ENCODE measurements at places on chromosomes 6 and 20.

- no peak for DNase-seq
Observed at GRCh38 chr6:18115356-18115755, 7.1 kb downstream of the NHLRC1 start.

GRCh38 chr6:170041526-170041925, 249.4 kb downstream of the DLL1 start:
- DNase-seq = no peak

GRCh38 chr20:5570452-5570851, 179.7 kb upstream of the SHLD1 start:
- no peak for DNase-seq

DNA sequence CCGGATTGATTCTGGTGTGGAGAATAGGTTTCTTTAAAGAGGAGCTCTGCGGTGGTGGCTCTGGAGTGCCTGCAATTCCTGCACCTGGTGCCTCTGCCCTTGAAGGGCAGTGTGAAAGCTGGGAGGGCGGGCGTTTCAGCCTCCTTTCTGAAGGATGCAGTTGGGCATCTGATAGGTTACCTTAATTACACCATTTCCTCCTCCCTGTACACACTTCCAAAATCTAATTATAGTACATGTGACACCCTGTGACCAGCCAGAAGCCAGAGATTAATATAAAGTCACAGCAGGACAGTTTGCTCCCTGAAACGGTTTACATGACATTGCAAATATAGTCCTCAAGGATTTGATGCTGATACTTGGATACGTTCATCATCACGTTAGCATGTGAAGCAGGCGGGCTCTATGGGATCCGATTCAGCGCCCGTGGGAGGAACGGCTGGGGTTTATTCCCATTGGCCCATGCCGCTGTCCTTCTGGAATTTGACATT, 548.2 kb downstream of the QKI start:
- no peak for DNase-seq

- no peak for DNase-seq
Observed at GRCh38 chr6:138188278-138188941, 26.7 kb downstream of the ARFGEF3 start.

DNA sequence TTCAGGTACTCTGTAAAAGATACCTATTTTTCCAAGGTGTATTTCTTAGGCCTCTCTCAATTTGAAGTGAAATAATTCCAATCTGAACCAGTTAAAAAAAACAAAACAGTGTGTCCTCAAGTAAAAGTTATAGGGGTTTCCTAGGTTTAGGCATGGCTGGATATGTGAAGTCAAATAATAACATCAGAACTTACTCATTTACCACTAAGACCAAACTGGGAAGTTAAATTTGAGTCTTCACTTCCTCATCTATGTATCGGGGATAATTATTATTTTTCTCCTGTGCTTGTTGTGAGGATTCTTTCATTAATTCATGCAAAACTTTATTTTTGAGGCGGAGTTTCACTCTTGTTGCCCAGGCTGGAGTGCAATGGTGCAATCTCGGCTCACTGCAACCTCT, 86.2 kb upstream of the PTPRK start:
- DNase-seq = no peak

DNA sequence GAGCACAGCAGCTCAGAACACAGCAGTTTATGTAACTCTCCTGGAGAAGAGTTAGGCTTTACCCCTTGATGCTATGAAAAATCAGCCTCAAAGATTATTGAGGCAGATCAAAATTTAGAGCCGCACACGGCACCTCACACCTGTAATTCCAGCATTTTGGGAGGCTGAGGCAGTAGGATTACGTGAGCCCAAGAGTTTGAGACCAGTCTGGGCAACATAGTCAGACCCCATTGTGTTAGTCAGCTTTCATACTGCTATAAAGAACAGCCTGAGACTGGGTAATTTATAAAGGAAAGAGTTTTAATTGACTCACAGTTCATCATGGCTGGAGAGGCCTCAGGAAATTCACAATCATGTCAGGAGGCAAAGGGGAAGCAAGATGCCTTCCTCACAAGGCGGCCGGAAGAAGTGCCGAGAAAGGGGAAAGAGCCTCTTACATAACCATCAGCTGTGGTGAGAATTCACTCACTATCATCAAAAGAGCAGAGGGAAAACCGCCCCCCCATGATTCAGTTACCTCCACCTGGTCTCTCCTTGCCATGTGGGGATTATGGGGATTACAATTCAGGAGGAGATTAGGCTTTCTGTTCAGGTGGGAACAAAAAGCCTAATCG, 87.7 kb downstream of the SGK1 start:
- no peak for DNase-seq

- DNase-seq = no peak
Observed at GRCh38 chr20:35120012-35120701, 27.0 kb downstream of the EDEM2 start.

DNA sequence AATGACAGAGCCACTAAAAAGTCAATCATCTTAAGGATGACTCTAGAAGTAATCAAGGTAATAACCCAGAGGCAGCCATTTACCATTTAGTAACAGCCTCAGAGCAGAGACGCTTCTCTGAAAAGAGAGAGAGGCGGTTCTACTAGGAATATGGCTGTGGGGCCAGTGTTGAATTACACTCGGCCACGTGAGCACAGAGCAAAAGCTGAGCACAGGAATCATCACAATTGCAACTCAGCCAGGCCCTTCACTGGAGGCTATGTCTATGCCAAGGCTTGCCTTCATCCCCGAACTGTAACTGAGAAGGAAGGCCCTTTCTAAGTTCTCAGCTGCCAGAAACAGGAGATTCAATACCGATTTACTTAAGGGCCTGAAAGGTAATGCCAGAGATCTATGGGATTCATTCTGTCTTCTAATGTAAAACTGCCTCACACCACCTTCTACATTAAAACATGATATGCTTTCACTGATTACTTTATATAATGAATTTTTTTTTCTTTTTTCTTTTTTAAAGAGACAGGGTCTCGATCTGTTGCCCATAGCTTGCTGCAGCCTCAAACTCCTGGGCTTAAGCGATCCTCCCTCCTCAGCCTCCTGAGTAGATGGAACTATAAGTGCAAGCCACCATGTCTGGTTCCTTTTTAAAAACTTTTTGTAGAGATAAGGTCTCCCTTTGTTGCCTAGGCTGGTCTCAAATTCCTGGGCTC, 67.6 kb downstream of the NUDT3 start:
- DNase-seq = no peak

- no peak for DNase-seq
Observed at GRCh38 chr20:10915815-10916214, 242.0 kb upstream of the JAG1 start.

GRCh38 chr20:42530855-42531448, 658.8 kb downstream of the PTPRT start:
- no peak for DNase-seq

DNA sequence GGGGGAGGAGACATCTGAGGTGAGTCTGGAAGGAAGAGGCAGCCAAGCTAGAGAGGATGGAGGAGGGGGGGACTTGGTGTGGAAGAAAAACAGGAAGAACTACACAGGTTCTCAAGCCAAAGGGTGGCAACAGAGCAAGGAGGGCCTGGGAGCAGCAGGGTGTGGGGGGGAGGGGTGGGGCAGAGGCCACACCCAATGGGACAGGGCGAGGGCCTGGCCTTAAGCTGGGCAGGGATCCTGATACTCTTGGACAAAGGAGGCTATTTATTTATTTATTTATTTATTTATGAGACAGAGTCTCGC, 359.0 kb downstream of the ZFAND3 start:
- no peak for DNase-seq
